ENCODE measurements at places on chromosomes 1 and 21. TPM values are rescaled to one million over a fixed set of nuclear protein-coding genes. Genes with fewer than 3 reads are reported as not detected.

Gene PBX1
- not detected for total RNA-seq

Gene NCF2
- total RNA-seq: 101 TPM

Gene CDC20
- total RNA-seq: 3.2 TPM

Gene OR2L5
- total RNA-seq: not detected

All from activated B cell treated with CpG ODN at 0.5 μM for 24 hours (primary cell).